Activated T-helper 2 cell treated with anti-CD3 and anti-CD28 coated beads, Interferon-gamma antibody, Interleukin-2, Interleukin-4, amounts not matched to agents 10 μg/mL and 5 μg/mL and 100 μg/mL, durations not matched to agents 14 hours and 24 hours and 36 hours (primary cell): ENCODE measurements at places on chromosomes 3 and 15.
A peak's percentile ranks its signal among the peaks of the same experiment; 100 is the strongest.

GRCh38 chr3:56796202-56796601 is 5.5 kb downstream of the ARHGEF3 start:
- no peak for DNase-seq

DNA sequence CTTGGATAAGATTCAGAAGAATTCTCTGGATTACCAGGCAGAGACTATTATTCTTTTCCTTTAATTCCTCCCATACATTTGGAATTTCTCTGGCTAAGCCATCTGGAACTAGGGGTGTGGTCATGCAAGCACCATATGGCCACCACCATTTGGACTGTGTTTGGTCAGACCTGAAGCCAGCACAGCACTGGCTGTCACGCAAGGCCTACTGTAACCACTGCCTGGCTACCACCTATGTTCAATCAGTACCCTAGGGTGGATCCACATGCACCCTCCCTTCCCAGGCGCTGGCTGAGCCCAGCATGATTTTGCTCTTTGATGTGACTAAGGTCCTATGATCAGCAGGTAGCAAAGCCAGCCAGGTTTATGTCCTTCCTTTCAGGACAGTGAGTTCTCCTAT is 287.8 kb upstream of the GOLIM4 start:
- DNase-seq = no peak

DNA sequence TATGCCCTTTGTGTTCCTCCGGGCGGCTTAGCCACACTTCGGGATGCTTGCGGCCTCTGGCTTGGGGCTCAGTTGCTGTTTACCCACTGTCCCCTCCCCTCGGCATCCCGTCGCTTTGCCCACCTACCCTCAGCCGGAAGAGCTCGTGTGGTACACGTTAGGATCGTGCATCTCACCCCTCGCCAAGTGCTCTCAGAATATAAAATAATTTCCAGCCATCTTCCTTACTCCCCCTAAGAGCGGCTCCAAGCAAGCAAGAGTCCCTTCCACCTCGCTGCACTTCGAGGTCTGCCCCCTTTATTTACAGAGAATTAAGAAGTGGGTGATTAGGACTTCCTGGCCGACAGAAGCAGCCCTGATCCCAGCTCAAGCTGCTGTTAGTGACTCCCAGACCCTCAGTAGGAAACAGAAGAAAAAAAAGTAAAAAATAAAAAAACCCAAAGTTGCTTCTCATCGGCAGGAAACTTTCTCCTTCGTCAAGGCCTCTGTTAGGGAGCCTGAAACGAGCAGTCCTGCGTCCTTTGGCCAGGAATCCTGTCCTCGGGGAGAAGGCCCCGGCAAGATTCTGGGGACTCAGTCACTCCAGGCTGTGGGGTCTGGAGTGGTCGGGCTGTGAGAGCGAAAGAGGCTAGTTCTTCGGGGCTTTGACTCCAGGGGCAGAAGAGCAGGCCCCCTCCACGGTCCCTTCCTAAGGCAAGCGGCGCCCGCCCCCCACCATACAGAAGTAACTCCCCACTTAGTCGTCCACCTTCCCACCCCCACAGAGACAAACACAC is 3.0 kb downstream of the MEIS2 start:
- no peak for DNase-seq

GRCh38 chr3:137762674-137763593 is 1.2 kb upstream of the SOX14 start:
- no peak for DNase-seq

- DNase-seq = no peak
Measured at GRCh38 chr15:85404918-85405866, 24.8 kb downstream of the AKAP13 start.

DNA sequence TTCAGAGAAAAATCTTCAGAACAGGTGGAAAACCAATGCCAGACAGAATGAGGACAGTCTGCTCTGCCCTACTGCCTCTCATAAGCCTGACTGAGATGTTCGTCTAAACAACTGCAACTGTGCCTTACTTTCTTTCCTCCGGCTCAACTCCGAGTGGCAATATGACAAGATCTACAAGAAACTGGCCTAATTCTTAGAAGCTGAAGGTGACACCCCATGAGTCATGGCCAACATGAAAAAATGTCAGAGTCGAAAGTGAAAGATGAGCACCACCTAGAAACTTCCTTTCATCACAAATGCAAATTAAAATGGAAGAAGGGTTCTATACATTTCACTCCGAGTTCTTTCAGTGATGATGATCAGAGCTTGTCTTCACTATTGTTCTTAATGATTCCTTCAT is 12.9 kb downstream of the PCYT1A start:
- peak; percentile 74 for DNase-seq

DNA sequence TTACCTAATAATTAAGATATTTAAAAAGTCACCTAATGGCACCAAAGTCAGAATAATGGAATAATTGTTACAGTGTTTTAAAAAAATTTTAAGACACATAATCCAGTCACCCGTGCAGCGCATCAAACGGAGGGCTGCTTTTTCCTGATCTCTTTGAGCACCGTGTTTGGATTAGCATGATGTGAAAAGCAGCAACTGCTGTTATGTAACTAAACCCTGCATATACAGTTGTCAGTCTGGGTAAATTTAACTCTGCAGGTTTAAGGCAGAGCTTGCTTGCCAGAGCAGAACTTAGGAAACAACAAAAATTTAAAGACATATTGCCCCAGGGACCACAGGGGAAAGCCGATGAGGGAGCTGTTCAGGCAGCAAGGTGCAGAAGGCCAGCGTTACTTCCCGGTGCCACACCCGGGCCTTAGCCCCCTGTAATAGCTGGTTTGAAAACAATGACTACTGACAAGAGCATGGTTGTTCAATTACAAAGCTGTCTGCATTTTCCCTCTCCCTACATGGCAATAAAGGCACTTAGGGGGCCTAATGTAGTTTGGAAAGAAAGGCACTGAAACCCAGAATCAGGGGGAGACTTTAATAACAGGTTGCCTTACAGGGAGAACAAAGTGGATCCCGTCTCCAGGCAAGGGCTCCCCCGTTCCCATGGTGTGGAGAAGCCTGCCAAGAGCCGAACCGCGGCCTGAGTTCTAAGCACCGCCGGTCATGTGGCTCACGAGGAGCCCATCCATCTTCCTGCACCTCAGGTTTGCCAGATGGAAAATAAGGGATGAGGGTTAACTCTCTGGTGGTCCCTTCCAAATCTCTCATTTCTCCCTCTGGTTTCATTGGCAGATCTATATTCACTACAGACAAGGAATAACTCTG is 32.2 kb downstream of the RORA start:
- DNase-seq = no peak

DNA sequence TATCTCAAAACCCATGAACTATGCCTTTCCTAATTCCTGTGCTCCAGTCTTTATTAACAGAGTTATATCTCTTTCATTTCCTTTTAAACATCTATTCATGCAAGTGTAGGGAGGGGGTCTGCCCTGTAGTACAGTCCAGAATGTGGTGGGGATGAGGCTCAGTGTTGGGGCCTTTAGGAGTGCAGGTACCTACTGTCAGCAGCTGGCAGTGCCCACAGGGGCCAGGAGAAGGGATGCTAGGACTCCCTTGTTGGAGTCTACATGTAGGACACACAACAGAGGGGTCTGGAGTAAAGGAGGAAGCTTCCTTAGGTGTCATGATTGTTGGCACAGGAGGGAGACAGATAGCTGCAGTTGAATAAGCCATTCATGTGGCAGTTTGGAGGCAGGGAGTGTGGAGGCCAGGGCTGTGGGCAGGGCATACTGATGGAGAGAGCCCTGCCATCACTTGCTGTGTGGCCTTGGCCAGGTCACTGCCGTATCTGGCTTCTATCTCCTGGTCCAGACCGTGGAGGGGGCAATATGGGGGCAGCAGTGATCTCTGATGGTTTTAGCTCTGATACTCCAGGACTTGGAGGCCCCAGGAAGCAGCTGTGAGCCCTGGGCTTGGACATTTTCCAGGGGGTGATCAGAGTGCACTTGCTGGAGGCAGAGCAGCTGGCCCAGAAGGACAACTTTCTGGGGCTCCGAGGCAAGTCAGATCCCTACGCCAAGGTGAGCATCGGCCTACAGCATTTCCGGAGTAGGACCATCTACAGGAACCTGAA is 29.5 kb downstream of the ESYT3 start:
- no peak for DNase-seq
